Upper lobe of right lung (tissue), 1 donor: ENCODE measurements at places on chromosomes 2 and 18. TPM values are rescaled to one million over a fixed set of nuclear protein-coding genes. Genes with fewer than 3 reads are reported as not detected.

CCDC121 gene
- 4.2 TPM for total RNA-seq

SPATA3 gene
- total RNA-seq: not detected

MERTK gene
- total RNA-seq: 17.3 TPM

DNA sequence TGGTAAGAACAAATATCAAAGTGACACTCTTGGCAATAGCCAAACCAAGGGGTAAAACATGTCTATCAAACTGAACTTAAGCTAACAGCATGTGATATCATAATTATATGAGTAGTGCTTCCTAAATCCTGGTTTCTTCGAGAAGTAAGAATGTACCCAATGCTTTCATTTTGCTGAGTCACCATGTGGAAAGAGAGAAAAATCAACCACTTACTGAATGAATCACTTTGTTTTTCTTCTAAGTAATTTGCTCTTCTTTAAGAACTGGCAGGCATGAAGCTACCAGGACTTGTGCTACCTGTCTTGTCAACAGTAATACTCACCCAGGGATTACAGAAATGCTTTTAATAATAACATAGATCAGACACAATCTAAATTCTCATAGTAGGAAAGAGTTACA is 19.0 kb upstream of the DUSP19 start:
- DNase-seq: no peak

- DNase-seq: no peak
Measured at GRCh38 chr2:163834841-163835240, 99.0 kb upstream of the FIGN start.

GRCh38 chr2:169892951-169893350 is 65.7 kb downstream of the UBR3 start:
- no peak for DNase-seq

GRCh38 chr2:12776521-12776961 is 59.8 kb downstream of the TRIB2 start:
- no peak for DNase-seq

- no peak for DNase-seq
Measured at GRCh38 chr2:204074456-204074855, 137.9 kb downstream of the ICOS start.

DNA sequence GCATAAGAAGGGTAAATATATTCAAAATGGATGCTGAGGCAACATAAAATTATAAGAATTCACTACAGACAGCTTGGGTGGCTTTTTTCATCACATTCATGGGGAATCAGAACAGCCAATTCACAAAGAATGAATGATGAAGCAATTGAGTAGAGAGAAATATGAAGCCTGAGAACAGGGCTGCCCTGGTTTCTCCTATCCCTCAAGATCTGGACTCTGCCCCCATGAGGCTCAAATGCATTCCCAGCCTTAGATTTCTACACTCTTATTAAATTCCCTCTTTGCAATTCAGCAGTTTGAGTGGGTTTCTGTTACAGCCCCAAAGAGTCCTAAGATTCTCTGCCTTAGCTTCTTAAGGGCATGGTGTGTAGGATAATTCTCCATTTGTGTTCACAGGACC is 172.5 kb downstream of the MAIP1 start:
- no peak for DNase-seq

DNA sequence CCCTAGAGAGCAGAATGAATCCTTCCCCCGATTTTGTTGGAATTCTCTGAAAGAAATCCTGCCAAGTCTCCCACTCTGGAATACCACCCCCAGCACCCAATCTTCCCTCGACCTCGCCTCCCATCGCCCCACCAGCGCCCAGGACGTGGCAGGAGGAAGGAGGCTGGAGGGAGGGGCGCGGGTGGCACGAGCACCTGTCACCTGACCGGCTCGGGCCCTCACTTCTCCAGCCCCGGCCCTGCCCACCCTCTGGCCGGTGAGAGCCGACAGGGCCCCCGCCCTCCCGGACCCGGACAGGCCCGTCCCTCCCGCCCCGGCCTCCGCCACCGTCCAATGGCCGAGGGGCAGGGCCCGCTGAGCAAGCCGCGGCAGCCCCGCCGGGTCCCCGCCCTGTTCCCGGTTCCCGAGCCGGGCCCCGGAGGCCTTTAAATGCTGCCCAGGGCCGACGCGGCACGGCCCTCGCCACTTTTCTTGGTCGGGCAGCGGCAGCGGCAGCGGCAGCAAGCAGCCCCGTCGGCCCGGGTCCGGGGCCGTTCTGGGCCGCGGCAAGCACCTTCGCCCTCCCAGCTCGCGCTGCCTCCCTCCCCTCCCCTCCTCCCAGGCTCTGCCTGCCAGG is at the start of gene LGALSL:
Gene LGALSL, plus strand, starts transcription at position 393 of the 616 bp plus-strand sequence. CDS start 384 bp downstream, outside the sequence.
- DNase-seq: peak; percentile 94

DNA sequence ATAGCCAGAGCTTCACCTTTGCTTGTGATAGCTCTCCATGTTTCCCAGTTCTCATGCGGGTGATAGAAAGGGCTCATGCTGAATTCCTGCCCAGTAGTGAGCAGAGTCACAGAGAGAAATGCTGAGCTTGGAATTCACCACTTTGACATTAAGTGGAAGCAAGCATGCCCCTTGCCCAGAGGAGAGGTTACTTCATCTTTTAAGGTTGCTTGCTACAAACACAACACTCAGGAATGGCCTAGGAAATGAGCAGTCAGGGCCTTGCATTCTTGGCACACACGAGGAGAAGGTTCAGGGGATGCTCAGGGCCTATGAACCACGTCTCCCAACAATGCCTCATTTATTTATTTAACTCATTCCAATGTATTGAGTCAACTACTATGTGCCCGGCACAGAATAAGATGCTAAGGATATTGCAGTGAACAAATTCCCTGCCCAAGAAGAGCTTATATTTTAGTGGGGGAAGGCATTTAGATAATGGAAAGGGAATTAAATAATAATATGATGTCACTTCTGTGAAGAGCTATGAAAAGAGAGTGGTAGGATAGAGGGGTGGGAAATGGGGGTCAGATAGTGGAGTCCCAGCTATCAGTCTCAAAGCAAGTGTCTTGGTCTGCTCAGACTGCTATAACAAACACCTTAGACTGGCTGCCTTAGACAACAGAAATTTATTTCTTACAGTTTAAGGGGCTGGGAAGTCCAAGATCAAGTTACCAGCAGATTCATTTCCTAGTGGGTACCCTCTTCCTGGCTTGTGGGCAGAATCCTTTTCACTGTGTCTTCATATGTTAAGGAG is 42.1 kb downstream of the DDX18 start:
- DNase-seq: no peak

- no peak for DNase-seq
Measured at GRCh38 chr2:180004731-180005130, 2.4 kb downstream of the CWC22 start.

- DNase-seq: no peak
Measured at GRCh38 chr2:113160962-113161361, 12.8 kb upstream of the PSD4 start.
